Stimulated activated naive CD4-positive, alpha-beta T cell (primary cell): ENCODE measurements at places on chromosomes 4 and X.
A peak's percentile ranks its signal among the peaks of the same experiment; 100 is the strongest.

- DNase-seq, result no peak
Observed at GRCh38 chr4:95363966-95364365, 184.8 kb downstream of the UNC5C start.

DNA sequence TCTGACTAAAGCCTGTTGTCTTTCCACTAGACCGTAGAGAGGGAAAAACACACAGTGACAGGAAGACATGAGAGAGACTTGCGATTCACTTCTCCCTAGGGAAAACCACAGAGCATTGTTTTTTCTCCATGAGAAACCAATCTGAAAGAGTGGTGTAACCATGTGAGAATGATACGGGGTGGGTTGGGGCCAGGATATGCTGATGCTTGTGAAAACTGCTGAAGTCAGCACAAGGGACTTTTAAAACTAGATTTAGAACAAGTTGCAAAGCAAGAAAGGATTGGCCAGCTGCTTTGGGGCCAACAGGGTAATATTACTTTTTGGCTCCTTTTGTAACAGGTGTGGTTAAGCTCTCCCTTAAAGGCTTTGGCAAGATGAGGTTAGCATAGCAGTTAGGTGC, 66.1 kb downstream of the NHSL2 start:
- no peak for DNase-seq

DNA sequence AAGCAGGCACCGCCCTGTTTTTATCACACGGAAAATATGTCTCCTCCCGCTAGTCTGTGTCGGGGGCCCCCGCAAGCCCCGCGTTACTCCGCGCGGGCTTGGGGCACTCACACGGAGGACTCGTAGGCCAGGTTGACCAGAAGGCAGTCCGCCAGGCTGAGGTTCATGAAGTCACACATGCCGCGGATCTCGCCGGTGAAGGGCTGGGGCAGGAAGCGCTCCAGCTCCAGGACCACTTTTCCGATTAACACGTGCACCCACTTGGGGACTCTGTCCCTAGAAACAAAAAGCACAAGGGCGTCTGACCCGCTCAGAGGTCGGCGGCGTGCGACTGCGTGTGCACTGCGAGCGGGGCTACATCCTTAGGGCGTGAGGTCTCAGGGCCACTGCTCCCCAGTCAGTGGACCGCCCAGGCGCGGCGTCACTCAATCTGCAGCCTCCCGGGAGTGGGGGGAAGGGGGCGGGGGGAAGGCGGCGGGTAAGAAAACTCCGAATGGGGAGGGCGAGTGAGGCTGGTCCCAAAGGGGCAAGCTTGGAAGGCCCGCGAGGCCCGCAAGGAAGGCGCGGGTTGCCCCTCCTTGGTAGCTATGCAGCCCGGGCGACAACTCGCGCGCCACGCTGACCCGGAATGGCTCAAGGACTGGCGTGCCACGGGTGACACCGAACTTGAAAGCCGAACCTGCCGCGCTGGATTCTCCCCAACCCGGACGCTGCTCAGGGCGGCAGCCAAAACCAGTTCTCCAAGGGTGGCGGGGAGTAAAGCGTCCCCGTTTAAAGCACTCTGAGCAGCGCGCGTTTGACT, 722 bp downstream of the NAAA start:
- DNase-seq, result peak; percentile 82

DNA sequence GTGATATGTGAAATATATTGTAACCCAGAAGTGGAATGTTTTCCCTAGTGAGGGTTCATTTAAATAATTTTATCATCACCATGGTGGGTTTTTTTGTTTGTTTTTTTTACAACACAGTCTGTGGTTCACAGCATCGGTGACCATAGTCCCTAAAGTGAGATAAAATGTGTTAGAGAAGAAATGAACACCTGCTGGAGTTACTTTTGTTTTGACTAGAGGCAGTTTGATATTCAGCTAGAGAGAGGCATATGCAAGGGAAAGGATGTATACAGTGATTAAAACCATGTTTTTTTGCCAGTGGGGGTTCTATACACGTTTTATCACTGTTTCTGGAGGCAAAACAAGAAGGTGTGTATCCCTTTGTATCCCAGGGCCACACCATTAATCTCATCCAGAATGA, 541.5 kb downstream of the PCDH7 start:
- DNase-seq, result no peak

GRCh38 chr4:189771696-189772361, 168.8 kb upstream of the FRG1 start:
- no peak for DNase-seq

GRCh38 chr4:184952522-184952921, 65.8 kb upstream of the HELT start:
- DNase-seq, result no peak

- no peak for DNase-seq
Observed at GRCh38 chr4:931194-931959, 739 bp downstream of the GAK start.

- DNase-seq, result no peak
Observed at GRCh38 chrX:110322603-110323002, 4.7 kb upstream of the AMMECR1 start.

DNA sequence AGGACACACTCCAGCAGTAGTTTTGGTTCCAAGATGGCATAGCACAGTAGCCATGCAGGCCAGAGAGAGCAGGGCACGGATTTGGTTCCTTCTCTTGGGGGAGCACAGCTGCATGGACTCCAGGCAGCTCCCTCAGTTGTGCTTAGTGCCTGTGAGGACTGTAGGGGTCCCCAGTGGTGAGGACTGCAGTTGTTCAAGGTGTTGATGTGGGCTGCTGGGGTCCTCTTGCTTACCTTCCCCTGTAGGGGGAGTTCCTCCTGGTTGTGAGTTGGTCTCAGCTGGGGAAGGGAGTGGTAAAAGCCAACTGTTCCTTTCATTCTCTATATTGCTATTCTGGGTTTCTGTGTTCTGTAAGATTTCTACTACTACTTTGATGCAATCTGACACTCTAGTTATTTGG, 606.5 kb downstream of the MAGEB5 start:
- no peak for DNase-seq

- no peak for DNase-seq
Observed at GRCh38 chr4:181877329-181877848, 365.8 kb upstream of the TENM3 start.

DNA sequence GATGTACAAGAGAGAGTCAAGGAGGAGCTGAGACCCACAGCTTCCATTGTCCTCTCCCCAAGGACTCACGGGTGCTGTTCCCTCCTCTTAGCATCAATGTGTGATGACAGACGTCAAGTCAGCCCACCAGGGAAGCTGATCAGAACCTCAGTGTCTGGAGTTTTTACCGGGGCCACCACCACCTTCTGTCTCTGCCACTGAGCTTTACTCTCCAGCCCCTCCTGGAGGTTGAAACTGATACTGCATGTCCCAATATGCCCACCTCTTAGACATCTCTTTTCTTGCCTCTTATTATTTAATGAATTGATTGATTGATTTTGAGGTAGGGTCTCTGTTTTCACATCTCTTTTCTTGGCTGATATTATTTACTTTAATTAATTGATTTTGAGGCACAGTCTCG, 10.3 kb upstream of the AKAP17A start:
- DNase-seq, result peak; percentile 36

GRCh38 chr4:17657090-17657489, 42.6 kb downstream of the MED28 start:
- no peak for DNase-seq
